ENCODE measurements at places on chromosomes 16 and 17.

GRCh38 chr16:89380681-89381080 is 109.7 kb downstream of the ANKRD11 start:
- no peak for DNase-seq

- no peak for DNase-seq
Measured at GRCh38 chr17:49520386-49521087, 25.4 kb downstream of the NGFR start.

GRCh38 chr16:82832821-82833220 is 206.1 kb downstream of the CDH13 start:
- DNase-seq = no peak

DNA sequence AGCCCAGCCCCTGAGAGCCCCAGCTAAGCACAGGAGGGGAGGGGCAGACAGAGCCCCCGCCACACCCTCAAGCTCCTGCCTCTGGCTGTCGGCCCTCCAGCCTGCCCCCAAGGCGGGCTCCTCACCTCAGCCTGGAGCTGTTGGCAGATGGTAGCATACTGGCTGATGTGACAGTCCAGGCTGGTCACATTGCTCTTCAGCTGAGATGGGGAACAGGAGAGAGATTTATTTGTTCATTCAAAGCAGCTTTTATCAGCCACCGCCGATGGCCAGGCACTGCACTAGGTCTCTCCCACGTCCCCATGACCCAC is 14.8 kb downstream of the KIF18B start:
- no peak for DNase-seq

GRCh38 chr16:83685615-83686165 is 122.1 kb upstream of the HSBP1 start:
- DNase-seq = no peak

DNA sequence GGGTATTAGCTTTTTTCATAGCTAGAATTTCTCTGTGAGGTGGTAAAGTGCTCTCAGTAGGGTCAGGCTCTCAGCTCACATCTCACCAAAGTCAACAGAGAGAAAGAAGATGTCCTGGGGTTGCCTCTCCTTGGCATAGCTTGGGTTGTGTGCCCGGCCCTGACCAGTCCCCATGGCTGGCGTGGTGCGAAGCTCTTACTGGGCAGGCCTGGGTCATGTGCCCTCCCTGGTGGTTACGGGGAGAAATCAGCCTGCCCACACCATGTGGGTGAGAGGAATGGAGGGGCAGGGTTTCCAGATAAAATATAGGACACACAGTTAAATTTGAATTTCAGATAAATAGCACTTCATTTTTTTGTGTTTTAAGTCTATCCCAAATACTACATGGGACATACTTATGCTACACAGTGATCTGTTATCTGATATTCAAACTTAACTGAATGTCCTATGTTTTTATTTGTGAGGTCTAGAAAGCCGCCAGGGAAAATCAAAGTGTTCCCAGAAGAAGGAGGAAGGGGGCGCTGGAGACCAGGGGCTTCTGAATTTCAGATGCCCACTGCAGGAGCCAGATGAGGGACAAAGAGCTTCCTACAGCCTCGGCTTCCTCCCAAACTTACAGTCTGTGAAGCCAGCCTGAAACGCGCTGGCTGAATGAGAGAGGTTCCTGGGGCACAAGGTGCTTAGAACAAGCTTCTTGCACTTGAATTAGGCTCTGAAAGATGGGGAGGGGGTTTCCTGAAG is 45.4 kb downstream of the NKD1 start:
- DNase-seq = no peak

- DNase-seq = no peak
Measured at GRCh38 chr16:89723279-89724250, 2.2 kb downstream of the ZNF276 start.

DNA sequence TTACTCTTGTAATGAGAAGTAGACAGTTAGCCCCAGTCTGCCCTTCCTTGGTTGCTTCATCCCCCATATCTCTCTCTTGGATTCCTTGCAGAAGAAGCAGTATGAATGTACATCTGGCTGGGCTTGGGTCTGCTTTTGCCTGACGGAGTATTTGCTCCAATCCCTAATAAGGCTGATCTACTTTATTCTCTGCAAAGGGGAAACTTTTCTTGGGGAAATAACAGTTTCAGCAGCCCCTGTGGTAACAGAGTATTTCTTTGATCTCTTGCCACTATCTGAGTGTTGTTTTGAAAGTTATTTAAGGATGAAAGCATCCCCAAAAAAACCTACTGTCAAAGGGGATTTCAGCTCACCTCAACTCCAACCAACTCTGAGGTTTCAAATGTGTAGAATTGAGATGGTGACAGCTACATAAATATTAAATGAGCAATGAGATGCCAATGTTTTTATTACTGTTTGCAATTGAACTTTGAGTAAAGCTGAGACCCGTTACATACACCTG is 168.9 kb upstream of the NOG start:
- DNase-seq = no peak

GRCh38 chr16:2066139-2066538 is 18.4 kb downstream of the TSC2 start:
- no peak for DNase-seq

- DNase-seq = no peak
Measured at GRCh38 chr17:17535957-17536356, 39.8 kb upstream of the RASD1 start.

DNA sequence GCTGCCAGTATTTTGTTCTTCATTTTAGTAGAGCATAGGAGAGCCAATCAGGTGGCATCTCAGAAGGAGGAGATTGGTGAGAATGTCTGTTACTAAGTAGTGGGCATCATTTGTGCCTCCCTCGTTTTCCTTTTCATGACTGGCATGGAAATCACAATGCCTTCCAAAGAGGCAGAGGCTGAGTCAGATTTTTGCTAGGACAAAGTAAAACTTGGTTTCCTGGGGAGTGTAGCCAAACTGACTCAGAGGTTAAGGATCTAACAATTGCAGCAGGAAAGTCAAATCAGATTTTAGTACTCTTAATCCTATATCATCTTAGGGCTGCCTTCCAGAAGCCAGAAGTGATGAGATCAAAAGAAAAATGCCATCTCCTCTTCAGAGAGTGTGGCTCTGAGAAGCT is 138.7 kb downstream of the ANKFN1 start:
- DNase-seq = no peak

DNA sequence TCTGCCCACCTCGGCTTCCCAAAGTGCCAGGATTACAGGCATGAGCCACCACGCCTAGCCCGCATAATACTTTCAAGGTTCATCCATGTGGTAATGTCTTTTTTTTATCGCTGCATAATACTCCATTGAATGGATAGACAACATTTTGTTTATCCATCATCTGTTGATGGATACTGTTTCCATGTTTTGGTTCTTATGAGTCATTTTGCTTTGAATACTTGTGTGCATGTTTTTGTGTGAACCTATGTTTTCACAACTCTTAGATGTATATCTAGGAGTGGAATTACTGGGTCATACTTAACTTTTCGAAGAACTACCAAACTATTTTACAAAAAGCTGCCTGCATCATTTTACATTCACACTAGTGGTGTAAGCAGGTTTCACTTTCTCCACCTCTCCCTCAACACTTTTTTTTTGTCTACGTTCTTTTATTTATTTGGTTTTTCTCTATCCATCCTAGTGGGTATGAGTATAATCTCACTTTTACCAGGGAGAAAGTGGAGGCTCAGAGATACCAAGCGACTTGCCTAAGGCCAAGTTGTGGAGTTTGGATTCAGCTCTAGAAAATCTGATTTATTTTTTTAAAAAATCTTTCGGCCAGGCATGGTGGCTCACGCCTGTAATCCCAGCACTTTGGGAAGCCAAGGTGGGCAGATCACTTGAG is 151.2 kb downstream of the CMIP start:
- no peak for DNase-seq

DNA sequence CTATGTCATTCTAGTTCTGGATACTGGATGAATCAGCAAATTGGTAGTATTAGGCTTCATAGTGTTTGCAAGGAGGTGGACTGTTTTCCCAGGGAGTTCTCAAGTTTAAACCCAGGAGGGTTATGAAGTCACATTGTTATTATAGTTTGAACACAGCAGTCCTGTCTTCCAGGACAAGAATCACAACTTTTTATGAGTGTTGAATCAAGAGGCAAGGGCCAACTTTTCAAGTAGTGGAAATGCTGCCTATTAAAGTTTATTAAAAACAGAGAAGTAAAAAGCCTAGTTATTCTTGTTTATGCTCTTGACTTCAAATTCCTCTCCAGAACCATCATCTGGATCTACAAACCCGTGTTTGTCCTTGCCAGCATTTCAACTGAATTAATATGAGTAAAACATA is 86.3 kb upstream of the GOT2 start:
- DNase-seq = no peak

GRCh38 chr16:64981568-64982281 is 140.1 kb downstream of the CDH11 start:
- DNase-seq = no peak

GRCh38 chr16:8903004-8903403 is 20.9 kb downstream of the LITAFD start:
- DNase-seq = no peak

- DNase-seq = no peak
Measured at GRCh38 chr16:81657224-81657623, 121.9 kb upstream of the PLCG2 start.

- DNase-seq = no peak
Measured at GRCh38 chr16:78583441-78583840, 484.0 kb downstream of the WWOX start.

DNA sequence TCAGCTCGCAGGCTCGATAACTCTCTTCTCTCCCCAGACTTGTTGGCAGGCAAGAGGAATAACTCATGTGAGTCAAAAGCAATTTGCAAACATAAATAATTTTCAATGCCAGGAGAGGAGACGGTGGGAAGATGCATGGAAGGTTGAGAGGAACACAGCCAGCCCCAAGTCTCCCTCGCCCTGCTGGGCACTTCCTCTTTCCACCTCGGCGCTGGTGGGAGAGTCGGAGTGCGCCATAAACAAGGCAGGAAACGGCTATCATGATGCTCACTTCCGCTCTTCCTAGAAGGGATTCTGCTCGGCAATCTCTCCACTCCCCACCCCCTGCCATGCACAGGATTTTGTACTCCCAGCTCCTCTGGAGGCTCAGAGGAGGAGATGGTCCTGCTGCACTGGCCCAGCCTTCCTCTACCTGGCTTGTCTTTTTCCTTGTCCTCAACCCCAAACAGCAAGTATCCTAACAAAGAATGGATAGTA is 13.0 kb downstream of the CBX4 start:
- no peak for DNase-seq

DNA sequence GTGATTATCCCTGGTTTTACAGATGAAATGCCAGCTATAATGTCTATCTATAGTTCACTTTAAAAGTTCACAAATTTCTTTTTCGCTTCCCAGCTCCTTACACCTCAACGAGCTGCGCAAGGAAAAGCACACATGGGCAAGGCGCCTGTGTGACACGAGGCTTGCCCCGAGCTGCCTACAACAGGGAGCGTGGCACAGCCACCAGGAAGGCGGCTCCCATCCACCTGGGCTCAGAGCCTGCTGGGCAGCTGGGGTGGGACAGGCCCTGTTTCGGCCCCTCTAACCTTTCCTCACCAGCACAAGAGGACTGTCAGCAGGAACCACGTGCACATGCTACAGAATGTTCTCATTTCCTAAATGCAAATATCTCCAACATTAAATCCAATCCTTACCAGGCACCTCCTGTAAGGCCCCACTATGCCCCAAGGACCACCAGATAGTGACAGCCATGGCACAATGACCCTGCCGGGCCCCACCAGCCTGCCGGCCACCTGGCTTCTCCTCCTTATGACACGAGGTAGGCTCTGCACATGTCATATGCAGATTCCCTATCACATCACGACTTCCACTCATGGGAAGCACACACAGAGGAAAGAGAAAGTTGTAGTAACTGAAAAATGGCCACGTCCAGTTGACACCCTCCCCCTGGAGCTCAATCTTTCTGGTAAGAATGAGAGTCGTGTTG is 92.1 kb downstream of the ZNF778 start:
- DNase-seq = no peak

- no peak for DNase-seq
Measured at GRCh38 chr17:9976283-9977179, 71.5 kb upstream of the RCVRN start.

GRCh38 chr16:19857593-19858339 is 26.9 kb downstream of the GPRC5B start:
- no peak for DNase-seq

DNA sequence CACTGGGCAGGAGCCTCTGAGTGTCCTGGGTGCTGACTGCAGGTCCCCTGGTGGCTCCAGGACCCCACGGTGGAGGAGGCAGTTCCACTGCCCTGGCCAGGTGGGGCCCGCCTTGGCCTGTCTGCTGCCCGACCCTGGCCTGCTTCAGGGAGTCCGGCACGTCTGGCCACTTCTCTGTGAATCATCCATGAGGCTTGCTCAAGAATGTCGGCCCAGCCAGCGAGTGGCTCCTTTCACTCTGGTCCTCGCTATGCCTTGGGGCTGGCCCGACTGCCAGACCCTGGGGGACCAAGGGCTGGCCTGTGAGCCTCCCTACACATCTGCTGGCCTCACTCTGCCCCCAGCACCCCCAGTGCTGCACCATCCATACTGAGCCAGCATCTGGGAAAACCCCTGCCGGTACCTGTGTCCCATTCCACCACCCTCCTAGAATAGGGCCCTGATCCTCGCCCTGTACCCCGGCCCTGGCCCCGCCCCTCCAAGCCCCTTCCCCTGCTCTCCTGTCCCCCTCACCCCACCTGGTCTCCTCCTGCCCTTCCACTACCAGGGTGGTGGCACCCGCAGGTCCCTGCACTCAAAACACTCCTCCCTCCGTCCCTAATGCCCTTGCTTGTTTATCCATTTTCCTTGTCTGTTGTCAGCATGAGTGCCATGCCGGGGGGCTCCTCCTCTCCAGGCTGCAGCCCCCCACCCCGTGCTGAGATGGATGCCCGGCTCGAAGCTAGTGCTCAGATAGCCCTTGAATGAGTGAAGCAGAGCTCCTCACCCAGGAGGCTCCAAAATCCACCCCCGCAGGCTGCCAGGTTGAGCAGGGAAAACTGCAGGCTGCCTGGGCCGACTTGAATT is 35.5 kb downstream of the ADCY7 start:
- no peak for DNase-seq

DNA sequence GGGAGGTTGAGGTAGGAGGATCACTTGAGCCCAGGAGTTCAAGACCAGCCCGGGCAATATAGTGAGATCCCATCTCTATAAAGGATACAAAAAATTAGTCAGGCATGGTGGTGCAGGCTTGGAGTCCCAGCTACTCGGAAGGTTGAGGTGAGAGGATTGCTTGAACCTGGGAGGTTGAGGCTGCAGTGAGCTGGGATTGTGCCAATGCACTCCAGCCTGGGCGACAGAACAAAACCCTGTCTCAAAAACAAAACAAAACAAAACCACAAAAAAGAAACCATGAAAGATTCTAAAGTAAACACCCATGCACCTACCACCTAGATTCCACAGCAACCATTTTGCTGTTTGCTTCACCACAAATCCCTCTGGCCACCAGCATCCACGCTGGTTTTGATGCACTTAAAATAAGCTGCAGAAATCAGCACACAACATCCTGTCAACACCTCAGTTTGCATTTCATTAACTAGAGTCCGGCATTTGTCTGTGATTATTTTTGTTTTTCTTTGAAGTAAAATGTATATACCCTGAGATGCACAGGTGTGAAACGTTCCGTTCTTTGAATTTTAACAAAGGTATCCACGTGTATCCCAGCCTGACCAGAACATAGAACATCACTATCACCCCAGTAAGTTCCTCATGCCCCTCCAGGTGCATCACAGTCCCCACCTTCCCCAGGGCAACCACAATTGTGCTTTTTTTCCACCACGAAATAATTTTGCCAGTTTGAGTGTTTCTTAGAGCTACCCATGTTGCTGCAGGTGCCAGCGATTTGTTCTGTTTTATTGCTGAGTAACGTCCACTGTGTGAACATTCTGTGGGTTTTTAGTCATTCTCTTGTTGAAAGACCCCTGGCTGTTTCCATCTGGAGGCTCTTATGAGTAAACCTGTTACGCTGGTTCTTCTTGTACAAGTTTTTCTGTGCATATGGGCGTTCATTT is 191.5 kb downstream of the SEC14L1 start:
- DNase-seq = no peak
